ENCODE measurements at places on chromosomes 6 and 20. TPM values are rescaled to one million over a fixed set of nuclear protein-coding genes. Genes with fewer than 3 reads are reported as not detected.

The IRF4 gene
- total RNA-seq: 6.4 TPM

- no peak for DNase-seq
These were observed 34.7 kb upstream of the FAM8A1 start for GRCh38 chr6:17565399-17565798.

The POU3F2 gene
- not detected for total RNA-seq

DNA sequence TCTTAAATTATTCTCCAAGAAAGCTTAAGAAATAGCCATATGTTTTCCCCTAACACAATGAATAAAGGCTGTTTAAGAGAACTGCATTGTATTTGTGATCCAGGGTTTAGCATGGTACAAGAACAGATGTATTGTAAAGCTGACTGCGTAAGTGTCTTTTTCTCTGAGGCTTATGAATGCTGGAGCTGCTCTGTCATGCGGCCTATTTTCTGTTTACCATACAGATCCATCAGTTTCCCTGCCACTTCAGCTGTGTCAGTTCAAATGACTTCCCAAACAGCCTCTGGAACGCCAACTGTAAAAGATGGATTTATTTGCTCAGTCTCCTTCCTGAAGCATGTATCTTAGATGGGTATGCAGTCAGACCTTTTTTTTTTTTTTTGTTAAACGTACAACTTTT lies 419.3 kb upstream of the HS3ST5 start:
- DNase-seq: no peak

The FGD2 gene
- total RNA-seq: 2.6 TPM

The HLA-DQB2 gene
- total RNA-seq: 4.9 TPM

DNA sequence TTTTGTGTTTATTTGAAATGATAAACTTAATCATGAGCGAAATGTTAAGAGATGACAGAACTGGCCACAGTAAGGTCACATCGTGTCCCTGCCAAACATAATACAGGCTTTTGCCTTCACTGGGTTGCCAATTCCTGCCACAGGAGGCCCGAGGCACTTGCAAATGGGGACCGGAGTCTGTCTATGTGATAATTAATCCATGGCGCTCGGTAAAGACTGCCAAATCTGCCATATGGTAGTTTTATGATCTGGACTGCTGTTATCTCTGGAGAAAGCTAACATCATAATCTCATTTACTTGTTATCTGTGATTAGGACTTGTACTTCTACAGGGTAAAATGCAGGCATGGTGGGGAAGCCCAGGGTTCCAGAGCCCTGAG lies 170.5 kb upstream of the TSHZ2 start:
- no peak for DNase-seq

DNA sequence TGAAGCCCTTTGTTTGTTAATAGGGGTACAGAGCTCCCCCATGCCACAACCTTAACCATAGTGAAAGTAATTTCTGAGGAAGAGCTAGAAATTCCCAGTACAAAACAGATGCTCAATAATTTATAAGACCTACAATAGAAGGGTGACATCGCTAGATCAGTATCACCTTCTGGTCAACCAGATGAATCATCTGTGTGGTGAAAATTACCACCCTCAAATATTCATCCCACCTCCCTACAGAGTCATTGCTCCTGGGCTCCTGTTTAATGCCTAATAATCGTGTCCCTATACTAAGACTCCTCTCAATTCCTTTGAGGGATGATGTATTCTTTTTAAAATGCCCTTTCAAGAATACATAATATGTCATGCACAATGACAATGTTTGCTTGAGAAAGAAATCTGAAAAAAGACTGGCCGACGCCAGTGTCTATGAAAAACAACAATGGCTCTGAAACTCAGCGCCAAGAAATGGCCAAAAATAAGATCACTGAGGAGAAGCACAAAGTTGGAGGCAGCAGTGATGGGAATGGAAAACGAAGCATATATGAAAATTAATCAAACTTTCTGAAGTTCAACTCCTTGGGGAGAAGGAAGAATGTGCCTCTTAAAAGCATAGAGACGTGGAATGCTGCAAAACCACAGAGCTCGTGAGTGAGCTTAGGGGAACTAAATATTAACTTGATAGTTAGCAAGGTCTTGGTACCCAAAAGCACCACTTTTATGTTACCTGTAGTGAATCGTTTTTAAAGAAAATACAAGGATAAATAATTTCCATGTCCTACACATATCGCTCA lies 11.0 kb upstream of the ADGRF5 start:
- no peak for DNase-seq

The CRYBG1 gene
- 6.4 TPM for total RNA-seq

- no peak for DNase-seq
These were observed 16.4 kb upstream of the NT5DC1 start for GRCh38 chr6:116084284-116084683.

DNA sequence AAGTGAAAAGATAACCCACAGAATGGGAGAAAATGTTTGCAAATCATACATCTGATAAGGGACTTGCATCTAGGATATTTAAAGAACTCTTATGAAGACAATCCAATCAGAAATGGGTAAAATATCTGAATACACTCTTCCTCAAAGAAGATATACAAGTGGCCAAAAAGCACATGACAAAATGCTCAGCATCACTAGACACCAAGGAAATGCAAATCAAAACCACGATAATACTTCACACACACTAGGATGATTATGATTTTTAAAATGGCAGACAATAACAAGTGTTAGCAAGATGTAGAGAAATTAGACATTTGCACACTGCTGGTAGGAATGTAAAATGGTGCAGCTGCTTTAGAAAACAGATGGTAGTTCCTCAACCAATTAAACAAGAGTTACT lies 34.8 kb upstream of the SIRT5 start:
- DNase-seq: no peak

DNA sequence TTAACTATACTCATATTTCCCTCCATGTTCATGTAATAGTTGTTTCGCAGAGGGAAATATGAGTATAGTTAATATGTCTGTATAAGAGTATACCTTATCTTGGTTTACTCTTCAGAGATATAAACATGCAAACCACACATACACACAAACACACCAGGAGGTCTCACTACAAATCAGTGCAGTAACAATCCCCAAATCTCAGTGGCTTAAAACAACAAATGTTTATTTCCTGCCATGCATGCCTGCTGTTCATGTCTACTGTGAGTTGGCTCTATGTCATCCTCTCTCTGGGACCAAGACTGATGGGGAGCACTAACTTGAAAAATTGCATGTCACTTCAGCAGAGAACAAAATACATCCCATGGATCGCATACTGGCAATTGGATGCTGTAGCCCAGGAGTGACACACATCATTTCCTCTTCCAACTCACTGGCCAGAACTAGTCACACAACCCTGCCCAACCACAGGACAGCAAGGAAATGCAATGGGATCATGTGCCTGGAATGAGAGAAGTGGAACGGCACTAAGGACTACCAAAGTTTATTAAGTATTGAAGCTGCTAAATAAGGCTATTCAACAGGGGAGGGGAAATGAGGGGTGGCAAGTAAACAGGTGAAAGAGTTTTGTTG lies 89.0 kb upstream of the DTNBP1 start:
- DNase-seq: no peak

DNA sequence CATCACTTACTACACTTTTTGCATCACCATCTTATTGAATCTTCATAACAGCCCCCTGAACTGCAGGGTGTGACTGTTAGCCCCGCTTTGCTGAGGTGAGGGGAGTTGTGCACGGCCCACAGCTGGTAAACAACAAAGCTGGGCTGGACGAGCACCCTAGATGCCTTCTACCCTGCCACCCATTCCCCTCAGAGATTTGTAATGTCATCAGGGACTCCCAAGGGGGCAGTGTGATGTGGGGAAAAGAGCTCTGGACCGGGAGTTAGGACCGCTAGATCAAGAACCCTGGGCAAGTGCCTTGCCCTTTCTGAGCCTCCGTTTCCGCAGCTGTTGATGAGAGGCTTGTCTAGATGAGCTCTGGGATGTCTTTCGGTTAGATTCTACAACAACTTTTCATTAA lies 20.9 kb downstream of the PKIG start:
- no peak for DNase-seq

DNA sequence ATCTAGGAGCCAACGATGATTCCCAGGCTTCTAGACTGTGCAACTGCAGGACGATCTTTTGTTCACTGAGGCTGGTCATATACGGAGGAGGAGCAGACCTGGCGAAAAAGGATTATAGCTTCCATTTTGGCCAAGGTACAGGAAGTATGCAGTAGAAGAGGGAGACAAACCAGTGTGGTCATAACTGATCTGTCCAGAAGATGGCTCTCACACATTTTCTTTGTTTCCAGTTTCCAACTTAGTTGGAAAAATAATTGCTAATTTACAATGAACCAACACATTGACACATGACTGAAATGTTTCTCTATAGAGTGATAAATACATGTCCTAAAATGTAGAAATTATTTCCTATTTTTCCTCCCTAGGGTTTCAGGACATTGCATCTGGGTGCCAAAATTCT lies 364.1 kb upstream of the BTBD3 start:
- DNase-seq: no peak

The MLIP gene
- total RNA-seq: not detected

GRCh38 chr6:100730001-100730980 lies 150.8 kb downstream of the ASCC3 start:
- no peak for DNase-seq

GRCh38 chr6:124888581-124889371 lies 73.5 kb upstream of the RNF217 start:
- DNase-seq: no peak

DNA sequence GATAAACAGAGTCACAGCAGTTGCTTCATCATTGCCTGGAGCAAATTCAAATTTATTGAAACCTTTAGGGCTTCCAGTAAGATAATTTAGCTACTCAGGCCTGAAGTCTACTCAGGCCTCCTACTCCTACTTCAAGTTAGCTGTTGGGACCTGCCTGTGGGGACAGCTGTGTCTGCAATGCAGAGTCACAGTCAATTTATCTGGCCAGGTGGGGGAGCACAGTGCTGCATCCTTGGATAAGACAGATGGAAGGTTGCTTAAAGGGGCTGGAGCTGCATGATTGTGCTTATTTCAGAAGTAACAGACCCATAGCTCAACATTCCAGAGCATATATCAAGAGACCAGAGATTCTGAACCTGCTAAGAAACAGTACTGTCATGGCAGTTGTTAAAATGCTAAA lies 932.1 kb downstream of the QKI start:
- DNase-seq: no peak

DNA sequence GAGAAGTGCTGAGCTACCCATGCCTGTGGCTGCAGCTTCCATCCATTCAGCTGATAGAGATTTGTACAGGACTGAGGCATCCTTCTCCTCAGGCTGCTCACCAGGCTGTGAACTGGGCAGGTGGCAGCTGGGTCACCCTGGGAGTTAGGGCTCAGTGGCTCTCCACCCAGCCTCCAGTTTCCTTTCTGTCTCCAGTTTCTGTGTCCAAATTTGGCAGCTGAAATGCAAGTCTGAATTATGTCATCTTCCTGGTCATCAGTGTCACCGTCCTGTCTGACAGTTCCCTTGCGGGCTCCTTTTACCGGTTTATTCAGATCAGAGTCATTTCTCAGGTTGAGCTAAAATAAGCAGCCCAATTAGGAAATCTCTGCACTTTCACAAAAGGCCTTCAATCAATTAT lies 93.3 kb downstream of the EDN1 start:
- DNase-seq: no peak

GRCh38 chr6:80454661-80455365 lies 348.3 kb downstream of the BCKDHB start:
- DNase-seq: no peak

The THBS2 gene
- 7.7 TPM for total RNA-seq

- DNase-seq: no peak
These were observed 7.5 kb downstream of the TFAP2B start for GRCh38 chr6:50826037-50826761.

The DEFB124 gene
- not detected for total RNA-seq

- DNase-seq: peak; percentile 61
These were observed 23.0 kb upstream of the EXOC2 start for GRCh38 chr6:715709-716491.
